AG09309 (cell line): ENCODE measurements at places on chromosomes 5 and 9.

DNA sequence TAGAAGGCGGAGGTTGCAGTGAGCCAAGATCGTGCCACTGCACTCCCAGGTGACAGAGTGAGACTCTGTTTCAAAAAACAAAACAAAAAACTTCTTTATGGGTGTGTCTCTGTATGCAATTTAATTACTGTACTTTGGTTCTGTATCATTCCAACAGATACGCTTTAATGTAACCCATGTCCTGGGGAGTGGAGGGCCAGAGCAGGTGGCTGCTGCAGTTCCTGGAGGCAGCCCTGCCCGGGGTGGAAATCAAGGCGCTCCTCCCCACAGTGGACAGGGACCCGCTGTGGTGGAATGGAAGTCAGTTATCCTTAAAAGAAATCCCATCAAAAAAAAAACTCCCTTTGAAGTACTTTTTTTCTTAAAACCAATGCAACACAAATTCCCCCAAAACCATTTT, 1.9 kb downstream of the DAP start:
- DNase-seq = no peak

GRCh38 chr5:113217619-113218184, 217.1 kb downstream of the TSSK1B start:
- no peak for DNase-seq

DNA sequence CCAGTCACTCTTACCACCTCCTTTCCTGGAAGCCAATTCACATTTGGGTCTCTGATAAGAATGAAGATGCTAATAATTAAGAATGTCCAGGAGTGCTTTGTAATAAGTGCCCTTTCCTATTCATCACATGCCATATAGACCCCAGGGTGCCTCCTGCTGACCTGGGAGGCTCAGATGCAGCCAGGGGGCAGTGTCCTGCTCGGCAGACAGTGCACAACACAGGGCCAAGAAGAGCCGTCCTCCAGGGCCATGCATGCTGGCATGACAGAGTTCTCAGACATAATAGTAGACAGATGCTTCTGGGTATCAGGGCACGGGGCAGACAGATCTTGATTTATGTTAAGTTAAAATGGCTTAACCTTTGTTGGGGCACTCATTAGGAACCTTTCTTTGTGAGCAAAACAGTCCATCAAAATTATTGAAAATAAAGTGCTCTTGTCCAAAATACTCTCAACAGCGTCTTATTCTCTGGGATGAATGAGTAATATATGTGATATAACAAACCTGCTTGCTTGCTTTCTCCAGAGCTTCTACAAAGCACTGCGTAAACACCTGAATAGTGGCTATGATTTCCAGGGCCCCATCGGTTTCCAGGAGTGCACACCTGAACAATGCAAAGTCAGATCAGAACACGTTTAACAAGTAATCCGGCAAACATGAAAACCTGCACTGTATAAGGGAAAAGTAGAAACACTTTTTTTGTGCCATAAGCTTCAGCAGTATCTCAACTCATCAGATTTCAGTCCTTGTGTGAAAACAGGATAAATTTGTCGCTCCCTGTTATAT, 192.7 kb downstream of the FANCC start:
- no peak for DNase-seq

DNA sequence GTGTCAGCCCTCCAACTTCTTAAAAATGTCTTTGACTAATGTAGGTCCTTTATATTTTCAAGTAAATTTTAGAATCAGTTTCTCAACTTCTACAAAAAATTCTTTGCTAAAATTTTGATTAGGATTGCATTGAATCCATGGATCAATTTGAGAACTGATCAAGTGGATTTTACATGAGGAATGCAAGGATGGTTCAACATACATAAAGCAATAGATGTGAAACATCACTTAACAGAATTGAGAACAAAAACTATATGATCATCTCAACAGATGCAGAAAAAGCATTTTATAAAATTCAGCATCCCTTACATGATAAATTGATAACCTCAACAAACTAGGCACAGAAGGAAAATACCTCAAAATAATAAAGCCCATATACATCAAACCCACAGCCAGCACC, 190.8 kb downstream of the AUH start:
- no peak for DNase-seq

- DNase-seq = no peak
Measured at GRCh38 chr5:121668635-121669034, 183.0 kb upstream of the FTMT start.

- no peak for DNase-seq
Measured at GRCh38 chr5:56264417-56265025, 31.4 kb upstream of the ANKRD55 start.
